Activated T-helper 1 cell treated with anti-CD3 and anti-CD28 coated beads, Interleukin-12 subunit alpha, Interleukin-12 subunit beta, Interleukin-2, Interleukin-4 antibody, amounts not matched to agents 30 ng/mL and 10 ng/mL and 1 ng/mL, durations not matched to agents 14 hours and 24 hours and 36 hours (primary cell): ENCODE measurements at places on chromosomes 13 and 19. TPM values are rescaled to one million over a fixed set of nuclear protein-coding genes. Genes with fewer than 3 reads are reported as not detected.
A peak's percentile ranks its signal among the peaks of the same experiment; 100 is the strongest.

Gene CASP14
- total RNA-seq: not detected in 2 replicates

GRCh38 chr19:39193803-39194202, 3.0 kb upstream of the NCCRP1 start:
- DNase-seq: no peak

Gene ZNF497
- 0.76 and 0.93 TPM in 2 replicates for total RNA-seq

- no peak for DNase-seq
Observed at GRCh38 chr13:80685942-80686341, 345.0 kb upstream of the SPRY2 start.

- no peak for DNase-seq
Observed at GRCh38 chr13:97214921-97215320, 7.2 kb upstream of the MBNL2 start.

Gene STK11
- 69.6 and 71.3 TPM in 2 replicates for total RNA-seq

DNA sequence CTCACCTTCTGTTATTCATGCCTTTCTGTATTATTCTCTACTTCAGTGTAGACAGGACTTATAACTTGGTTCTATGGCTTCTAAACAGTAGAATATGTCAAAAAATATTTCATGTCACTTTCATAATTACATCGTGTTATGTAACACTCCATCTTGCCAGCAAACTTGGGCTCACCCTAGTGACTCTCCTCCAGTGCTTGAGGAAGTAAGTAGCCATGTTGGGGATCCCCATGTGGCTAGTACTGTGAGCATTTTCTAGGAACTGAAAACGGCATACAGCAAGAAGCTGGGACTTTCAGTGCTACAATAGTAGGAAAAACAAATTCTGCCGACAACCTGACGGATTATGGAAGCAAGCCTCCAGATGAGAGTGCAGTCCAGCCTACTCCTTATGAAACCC, 495.6 kb downstream of the SLITRK6 start:
- DNase-seq: no peak

GRCh38 chr19:925526-926322, at the start of gene ARID3A:
TSS of gene ARID3A (plus strand) at chr19:926035. CDS start at chr19:929529, 3,494 bp downstream.
- DNase-seq: peak; percentile 74

Gene C5AR1
- 1.4 and 1.5 TPM in 2 replicates for total RNA-seq

DNA sequence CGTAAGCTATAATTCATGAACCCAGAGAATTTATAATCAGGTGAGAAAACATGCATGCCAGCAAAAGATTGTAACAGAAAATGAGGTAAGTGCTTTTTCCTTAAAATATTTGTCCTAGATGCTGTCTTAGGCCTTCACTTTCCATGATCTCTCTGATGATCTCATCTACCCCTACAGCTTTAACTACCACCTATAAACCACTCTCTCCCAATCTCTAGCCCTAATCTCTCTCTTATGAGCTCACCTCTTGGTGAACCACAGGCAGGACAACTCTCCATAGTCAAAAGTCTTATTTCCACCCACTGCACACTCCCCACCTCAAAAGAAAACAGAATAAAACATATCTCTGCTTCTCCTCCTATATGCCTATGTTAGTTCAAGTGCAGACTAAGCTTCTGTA, 137.1 kb downstream of the SLC7A1 start:
- DNase-seq: no peak

Gene ALKBH7
- total RNA-seq: 24.8 and 27.1 TPM in 2 replicates

GRCh38 chr19:7874076-7874896, at the start of gene PRR36:
TSS of gene PRR36 (minus strand) at chr19:7874390. CDS start at chr19:7873689, 701 bp downstream.
- DNase-seq: no peak

GRCh38 chr13:29743201-29743786, 107.1 kb downstream of the UBL3 start:
- no peak for DNase-seq

DNA sequence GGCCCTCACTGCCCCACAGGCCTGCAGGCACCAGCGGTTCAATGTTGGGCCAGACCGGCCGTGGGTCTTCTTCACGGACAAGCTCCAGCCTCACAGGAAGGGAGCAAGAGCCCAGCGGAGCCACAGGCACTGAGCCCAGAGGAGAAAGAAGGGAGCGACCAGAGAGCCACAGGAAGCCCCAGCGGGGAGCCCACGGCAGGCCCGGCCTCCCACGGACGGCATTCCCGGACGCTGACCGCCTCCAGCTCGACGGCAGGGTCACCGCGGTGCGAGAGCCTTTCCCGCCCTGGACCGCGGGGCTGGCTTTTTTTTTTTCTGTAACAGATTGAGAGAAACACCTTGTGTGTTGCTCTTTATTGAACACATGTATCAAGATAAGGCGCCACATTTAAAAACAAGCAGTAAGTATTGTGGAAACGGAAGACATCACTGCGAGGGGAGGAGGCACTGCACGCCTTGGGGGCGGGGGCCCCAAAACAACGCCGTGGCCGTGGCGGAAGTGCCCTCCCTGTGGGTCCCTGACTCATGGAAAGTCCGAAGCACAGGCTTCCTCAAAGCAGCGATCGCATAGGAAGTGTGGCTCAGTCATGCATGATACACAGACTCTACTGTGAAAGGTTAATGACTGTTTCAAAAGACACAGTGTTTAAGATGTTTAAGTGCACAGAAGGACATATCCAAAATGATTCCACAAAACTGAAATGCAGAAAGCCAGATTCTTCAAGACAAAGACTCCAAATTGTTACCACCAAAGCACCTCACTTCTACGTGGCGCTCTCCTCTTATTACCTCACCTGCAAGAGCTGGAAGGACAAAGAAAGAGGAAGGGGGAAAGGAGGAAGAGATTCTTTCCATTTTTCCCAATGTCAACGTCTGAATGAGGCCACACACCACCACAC, 3.5 kb downstream of the RASA3 start:
- peak; percentile 84 for DNase-seq

DNA sequence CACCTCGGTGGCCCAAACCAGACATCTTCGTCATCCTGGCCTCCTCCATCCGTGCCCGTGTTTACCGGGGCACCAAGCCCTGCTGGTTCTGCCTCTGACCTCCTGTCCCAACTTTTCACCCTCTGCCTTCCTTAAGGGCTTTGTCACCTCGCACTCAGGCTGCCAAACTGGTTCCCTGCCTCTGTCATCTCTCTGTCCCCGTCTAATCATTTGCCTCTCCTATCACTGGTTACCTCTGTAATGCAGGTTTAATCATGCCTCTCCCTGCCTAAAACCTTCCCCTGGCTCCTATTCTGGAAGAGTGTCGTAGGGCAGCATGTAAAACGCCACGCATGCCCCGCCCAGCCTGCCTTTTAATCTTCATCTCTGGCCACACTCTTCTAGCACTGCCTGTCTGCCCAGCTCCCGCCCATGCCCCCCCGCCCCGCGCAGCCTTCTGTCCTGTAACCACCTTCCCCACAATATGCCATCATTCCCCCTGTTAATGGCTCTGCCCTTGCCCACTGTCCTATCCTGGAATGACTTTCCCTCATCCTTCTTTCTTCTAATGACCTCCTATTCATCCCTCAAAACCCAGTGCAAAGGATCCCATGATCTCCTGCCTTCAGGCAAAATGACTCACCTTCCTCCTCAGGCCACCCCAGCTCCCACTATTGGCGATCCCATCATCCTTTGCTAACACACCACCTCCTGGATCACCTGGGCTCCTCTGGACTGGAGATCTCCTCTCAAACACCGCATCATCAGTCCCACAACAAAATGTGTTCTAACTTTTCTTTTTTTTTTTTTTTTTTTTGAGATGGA, 66.7 kb downstream of the PEX11G start:
- DNase-seq: no peak

- no peak for DNase-seq
Observed at GRCh38 chr13:78601874-78602560, 1.3 kb downstream of the POU4F1 start.

DNA sequence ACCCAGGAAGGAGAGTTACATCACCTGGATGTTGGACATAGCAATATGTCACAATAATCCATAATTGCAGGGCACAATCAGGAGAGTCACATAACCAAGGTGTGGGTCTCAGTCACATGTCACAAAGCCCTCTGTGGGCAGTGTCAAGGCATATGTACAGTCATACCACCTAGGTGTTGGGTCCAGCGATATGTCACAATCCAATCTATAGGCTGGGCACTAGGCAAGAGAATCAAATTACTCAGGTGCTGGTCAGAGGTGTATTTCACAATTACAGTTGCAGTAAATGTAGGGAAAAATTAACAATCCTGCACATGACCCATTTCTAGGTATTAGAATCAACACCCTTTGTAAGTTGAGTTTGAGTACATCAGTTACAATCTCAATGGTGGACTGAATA, 126.2 kb upstream of the ZNF91 start:
- no peak for DNase-seq

DNA sequence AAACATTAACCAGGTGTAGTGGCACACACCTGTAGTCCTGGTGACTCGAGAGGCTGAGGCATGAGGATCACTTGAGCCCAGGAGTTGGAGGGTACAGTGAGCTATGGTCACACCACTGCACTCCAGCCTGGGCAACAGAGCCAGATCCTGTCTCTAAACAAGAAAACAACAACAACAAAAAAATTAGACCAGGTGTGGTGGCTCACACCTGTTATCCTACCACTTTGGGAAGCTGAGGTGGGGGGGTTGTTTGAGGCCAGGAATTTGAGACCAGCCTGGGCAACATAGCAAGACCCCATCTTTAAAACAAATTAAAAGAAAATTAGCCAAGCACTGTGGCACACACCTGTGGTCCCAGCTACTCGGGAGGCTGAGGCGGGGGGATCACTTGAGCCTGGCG, 20.8 kb upstream of the PTPRS start:
- DNase-seq: no peak

- no peak for DNase-seq
Observed at GRCh38 chr19:31560086-31561060, 211.1 kb upstream of the TSHZ3 start.

DNA sequence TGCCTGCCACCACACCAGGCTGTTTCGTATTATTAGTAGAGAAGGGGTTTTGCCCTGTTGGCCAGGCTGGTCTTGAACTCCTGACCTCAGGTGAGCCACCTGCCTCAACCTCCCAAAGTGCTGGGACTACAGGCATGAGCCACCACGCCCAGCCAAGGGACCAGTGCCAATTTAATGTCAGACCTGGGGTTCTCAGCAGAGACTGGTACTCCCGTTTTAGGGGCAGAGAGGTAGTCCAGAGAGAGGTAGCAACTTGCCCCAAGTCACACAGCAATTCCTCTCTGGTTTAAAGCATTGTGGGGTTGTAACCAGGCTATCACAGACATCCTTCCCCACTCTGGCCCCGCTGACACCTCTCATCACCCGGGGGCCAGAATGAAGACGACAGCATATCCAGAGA, 112.1 kb downstream of the PTPRS start:
- DNase-seq: no peak

Gene OR7C1
- total RNA-seq: not detected in 2 replicates

Gene BCL2L12
- total RNA-seq: 72.2 and 73.7 TPM in 2 replicates

DNA sequence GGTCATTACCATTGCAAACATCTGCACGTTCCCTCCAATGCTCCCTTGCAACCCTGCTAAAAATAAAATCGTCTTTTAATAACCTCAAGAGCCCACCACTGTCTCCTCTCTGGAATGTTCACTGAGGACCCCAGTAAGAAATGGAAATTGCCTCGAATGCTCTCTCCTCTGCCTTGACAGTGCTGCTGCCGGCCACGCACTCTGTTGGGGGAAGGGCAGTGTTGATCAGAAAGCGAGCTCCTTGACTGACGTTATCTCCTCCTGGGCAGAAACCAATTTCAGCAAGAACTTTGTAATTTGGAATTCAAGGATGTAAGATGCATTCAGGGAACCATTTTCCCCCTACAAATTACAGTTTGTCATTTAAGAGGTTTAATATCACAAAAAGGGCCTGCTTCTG, 718.5 kb downstream of the UQCRFS1 start:
- no peak for DNase-seq

GRCh38 chr13:48508011-48508410, 24.9 kb downstream of the RCBTB2 start:
- no peak for DNase-seq

Gene NEK3
- 10.5 and 12.0 TPM in 2 replicates for total RNA-seq

DNA sequence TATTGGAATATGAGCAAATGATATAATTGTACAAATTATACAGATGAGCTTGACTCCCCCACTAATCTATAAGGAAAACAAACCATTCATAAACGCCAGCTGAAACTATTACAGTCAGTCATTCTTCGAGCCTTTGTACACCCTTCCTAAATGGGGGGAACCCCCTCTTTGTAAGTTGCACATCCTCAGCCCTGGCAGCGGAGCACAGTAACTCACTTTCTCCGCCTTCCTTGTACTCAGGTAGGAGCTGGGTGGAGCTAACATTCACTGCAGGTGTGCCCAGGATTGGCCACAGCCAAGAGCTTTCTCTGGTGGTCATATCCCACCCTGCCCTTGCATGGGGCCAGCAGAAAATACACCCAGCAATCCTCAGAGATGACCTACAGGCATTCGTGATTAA, 28.6 kb downstream of the PIN1 start:
- no peak for DNase-seq

Gene LMTK3
- 2.0 and 3.1 TPM in 2 replicates for total RNA-seq
